ENCODE measurements at places on chromosomes 6 and 20.

DNA sequence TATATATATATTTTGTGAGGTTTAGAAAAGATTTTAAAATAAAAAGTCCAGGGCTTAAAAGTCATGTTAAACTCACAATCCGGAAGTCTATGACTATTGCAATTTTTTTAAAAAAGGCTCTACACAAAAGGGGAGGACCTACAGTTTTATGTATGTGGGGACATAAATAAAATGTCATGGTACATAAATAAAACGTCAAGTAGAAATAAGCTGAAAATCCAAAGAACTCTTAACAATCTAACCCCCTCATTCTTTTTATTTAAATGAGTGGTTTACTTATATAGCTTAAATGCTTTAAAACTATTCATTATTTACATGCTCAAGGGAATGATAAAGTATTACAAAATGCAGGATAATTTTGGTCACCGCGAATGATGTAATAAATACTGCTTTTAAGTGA, 36.2 kb downstream of the STX7 start:
- DNase-seq: no peak

DNA sequence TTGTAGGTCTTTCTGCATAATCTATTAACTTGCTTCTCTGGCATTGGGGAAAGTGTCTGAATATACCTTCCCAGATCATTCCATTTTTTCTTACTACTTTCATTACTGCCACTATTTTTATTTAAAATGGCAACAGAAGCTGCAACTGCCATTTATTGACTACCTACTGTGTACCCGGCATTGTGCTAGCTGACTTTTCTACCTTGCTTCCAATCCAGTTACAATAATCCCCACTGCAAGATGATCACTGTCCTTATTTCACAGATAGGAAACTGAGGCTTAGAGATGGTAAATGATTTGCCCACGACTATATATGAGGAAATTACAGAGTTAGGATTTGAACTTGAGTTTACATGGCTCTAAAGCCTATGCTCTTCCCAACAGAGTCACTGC, 129.0 kb downstream of the MAP3K7 start:
- DNase-seq: no peak

- no peak for DNase-seq
These were observed 40.7 kb downstream of the MAP3K5 start for GRCh38 chr6:136751522-136751956.

DNA sequence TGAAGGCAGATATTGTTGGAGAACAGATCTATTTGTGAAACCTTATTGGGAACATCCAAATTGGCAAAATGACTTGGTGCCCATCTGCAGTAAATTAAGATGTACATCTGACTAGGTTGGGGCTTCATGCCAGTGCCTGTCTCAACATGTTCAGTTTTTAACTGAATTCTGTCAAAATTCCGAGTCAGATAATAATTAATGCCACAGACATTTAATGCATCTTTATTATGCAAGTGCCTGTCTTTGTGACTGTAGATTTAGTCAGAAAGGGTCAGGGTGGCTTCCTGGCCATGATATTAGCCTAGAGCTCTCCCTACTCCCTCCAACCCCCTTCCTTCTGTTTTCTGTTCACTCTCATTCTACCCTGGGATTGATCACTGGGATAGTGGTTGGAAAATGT, 199.3 kb upstream of the FLRT3 start:
- no peak for DNase-seq

DNA sequence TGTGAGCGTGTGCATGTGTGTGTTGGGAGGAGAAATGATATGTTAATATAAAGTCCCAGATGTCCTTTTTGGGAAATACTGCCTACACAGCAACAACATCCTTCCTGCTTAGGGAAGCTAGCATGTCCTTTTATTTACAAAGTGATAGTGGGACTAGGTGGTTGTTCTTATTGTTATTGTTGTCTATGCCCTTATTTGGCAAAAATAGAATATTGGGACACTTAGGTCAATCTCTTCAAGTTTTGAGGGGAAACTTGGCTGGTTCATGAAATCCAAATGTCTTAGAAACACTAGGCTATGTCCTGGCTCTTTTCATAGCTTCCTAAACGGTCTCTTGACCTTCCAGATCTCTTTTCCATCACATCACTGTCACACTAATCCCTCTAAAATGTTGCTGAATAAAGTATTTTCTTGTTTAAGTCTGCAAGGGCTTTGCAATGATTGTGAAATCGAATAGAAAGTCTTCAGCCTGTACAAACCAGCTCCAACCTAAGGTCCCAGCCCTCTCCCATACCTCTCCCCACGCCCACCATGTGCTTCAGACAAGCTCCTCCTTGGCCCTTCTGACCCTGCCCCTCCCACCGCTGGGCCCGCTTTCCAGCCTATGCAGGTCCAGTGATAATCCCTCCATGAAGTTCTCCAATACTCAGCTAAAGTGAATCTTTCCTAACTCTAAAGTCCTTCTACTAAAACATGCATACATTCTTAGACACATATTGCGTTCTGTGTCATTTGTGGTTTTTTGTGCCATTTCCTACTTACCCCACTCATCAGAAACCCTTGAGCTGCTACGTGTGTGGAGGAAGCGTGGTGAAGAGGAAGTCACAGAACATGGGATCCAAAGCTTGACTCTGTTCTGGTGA, 205.1 kb downstream of the LY86 start:
- DNase-seq: no peak

DNA sequence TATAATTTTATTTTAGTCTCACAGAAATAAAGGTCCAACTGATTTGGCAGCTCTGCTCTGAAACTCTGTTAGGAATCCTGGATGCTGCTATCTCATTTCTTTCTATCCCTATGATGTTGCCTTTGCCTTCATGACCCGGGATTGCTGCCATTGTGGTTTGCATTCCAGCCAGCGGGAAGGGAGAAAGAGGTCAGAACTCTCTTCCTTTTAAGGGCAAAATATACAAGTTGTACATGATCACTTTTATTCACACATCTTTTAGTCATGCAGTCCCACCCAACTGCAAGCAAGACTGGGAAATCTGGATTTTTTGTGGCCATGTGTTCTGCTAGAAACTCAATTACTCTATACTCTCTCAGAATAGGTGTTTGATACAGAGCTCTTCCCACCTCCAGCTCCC, 263.1 kb upstream of the ZFP64 start:
- DNase-seq: peak; percentile 97

GRCh38 chr20:3559637-3560036, 88.8 kb downstream of the ATRN start:
- no peak for DNase-seq

DNA sequence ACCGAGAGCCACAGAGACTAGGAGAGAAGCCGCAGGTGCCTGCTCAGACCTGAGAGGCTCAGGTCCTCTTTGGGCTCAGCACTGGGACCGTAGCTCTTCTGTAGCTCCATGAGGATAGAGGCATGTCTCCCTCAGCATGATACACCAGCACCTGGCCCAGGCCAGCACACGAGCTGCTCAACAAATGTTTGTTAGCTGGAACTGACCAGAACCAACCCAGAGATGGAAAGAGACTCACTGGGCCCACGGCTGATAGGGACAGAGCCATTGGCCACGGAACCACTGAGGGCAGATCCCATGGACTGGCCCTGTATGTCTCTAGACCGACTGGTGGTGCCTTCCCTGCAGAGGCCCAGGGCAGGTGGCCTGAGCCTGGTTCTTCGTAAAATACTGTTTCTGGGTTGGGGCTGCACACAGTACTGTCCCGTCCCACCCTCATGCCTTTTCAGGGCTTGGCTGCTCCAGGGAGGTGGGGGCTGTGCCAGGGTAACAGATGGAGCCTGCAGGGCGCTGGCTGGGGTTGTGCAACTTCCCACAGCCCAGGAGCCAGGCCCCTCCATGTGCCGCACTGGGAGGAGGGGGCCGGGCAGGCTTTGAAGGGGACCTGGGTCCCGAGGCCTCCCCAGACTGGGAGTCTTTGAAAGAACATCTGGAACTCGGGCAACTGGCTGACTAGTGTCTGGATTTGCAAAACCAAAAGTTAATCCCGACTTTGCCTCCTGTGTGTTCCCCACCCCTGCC, 5.2 kb downstream of the C20orf204 start:
- no peak for DNase-seq

GRCh38 chr6:28673787-28674671, 148.3 kb downstream of the GPX5 start:
- peak; percentile 66 for DNase-seq

DNA sequence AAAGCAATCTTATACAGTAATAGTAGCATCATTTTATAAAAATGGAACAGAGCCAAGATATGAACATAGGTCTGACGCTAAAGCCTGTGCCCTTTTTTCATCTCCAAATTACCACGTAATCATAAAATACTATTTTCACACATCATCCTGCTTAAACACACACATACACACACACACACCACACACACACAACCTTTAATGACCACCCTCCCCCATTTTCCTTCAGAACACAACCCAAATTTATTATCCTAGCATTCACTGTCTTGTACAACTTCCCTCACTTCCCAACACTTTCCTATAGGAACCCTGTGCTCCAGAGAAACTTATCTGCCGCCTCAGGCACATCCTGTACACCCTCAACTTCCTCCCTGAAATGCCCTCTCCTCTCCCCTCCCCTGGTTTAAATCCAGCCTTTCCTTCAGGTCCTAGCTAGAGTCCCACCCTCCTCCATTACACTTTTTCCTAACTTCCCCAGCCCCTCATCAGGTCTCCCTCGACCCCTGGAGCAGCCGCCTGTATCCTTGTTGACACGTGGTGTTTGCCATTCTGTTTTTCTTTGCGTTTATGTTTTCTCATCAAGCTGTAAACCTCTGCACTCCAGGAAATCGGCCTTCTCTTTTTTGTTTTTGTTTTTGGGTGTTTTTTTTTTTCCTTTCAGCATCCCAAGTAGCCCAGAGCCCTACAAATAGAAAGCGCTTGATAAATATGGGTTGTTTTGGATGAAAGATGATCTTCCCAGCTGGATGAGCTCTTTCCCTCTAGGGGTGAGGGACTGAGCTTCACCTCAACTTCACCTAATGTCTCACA, 968 bp upstream of the MMP24 start:
- no peak for DNase-seq

- DNase-seq: no peak
These were observed 126.6 kb downstream of the SIM1 start for GRCh38 chr6:100338090-100338489.

- DNase-seq: no peak
These were observed 385.2 kb upstream of the ARID1B start for GRCh38 chr6:156391977-156392376.

- DNase-seq: no peak
These were observed 56.4 kb downstream of the B4GALT5 start for GRCh38 chr20:49657118-49657901.

- no peak for DNase-seq
These were observed 12.2 kb downstream of the SLC35F1 start for GRCh38 chr6:117919275-117919674.

DNA sequence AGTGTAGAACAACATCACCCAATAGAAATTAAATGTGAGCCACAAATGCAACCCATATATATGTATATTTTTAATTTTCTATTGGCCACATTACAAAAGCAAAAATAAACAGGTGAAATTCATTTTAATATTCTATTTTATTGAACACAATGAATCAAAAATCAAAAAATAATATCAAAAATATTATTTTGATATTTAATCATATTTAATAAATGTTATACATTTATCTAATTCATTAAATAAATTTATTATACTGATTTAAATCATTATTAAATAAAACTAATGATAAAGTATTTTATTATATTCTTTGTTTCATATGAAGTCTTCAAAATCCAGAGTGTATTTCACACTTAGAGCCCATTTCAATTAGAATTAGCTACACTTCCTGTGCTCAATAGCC, 98.4 kb upstream of the MANEA start:
- no peak for DNase-seq

- no peak for DNase-seq
These were observed 27.2 kb downstream of the INSM1 start for GRCh38 chr20:20395087-20395486.

GRCh38 chr20:50514750-50515149, 4.6 kb downstream of the PTPN1 start:
- DNase-seq: no peak
